T-cell (primary cell): ENCODE measurements at places on chromosomes 7 and 10.

DNA sequence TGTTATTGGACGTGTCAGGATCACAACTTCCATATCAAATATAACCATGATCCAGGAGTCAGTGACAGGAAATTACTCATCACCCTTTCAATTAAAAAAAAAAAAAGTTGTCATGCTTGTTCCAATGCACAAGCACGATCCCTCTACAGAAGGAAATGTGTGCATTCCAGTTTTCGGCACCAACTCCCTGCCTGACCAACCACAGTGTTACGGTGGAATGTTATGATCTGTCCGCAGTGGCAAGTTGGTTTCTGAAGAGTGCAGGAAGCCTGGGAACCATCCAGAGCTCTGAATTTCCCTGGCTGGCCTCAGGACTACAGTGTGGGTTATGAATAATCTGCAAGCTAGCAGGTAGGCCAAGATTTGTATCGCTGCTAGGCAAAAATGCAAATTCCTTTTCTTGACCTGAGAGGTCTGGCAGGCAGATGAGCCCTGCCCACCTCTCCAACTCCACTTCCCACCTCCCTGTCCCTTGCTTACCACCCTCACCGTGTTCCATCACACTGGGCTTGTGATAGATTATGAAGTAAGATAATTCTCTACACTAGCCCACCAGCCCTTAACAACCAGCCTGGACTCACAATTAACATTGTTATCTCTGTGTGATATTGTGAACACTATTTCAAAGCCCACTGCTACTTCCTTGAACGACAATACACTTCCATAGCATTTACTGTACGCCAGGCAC lies 20.4 kb downstream of the FRMPD2 start:
- no peaks in the 10 kb centered on the region for H3K27me3 ChIP-seq
- no peaks in the 10 kb centered on the region for H3K4me1 ChIP-seq
- no peak overlapping the region for H3K27ac ChIP-seq
- H3K4me3 ChIP-seq, result no peak overlapping the region
- no peak for DNase-seq
- no peaks in the 10 kb centered on the region for H3K36me3 ChIP-seq

DNA sequence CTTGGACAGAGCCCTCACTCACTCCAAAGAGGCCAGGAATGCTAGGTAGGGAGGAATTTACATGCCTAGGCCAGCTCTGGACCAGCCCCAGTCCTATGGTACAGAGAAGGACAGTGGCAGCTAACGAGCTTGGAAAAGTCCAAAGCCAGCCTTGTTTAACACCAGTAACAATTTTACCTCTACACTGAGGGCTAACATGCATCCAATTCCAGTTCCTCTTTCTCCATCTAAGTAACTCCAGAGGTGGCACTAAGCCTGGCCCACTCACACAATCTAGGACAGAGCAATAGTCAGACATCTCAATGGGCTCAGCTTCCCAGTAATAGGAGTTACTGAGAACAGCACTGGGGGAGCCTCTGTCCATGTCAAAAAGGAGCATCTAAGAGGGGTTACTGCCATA lies 5.7 kb upstream of the LCOR start:
- H3K4me1 ChIP-seq, result peaks cover 4% of the 10 kb centered on the region
- H3K4me3 ChIP-seq, result no peak overlapping the region
- no peak overlapping the region for H3K27ac ChIP-seq

- peak overlapping the region; percentile 95 for H3K27ac ChIP-seq
- H3K4me1 ChIP-seq, result peaks cover 15% of the 10 kb centered on the region
- peak overlapping the region; percentile 38 for H3K4me3 ChIP-seq
- no peaks in the 10 kb centered on the region for H3K36me3 ChIP-seq
- no peak for DNase-seq
Observed at GRCh38 chr10:31760674-31761081, 168.0 kb downstream of the ARHGAP12 start.

GRCh38 chr10:115969591-115969990 lies 303.4 kb downstream of the GFRA1 start:
- H3K36me3 ChIP-seq, result no peaks in the 10 kb centered on the region
- no peaks in the 10 kb centered on the region for H3K4me1 ChIP-seq
- DNase-seq, result no peak
- H3K27ac ChIP-seq, result no peak overlapping the region
- H3K27me3 ChIP-seq, result no peaks in the 10 kb centered on the region
- no peak overlapping the region for H3K4me3 ChIP-seq

GRCh38 chr7:124808206-124808605 lies 42.6 kb upstream of the GPR37 start:
- no peaks in the 10 kb centered on the region for H3K4me1 ChIP-seq
- no peaks in the 10 kb centered on the region for H3K36me3 ChIP-seq
- H3K4me3 ChIP-seq, result no peak overlapping the region
- DNase-seq, result no peak
- no peaks in the 10 kb centered on the region for H3K27me3 ChIP-seq

DNA sequence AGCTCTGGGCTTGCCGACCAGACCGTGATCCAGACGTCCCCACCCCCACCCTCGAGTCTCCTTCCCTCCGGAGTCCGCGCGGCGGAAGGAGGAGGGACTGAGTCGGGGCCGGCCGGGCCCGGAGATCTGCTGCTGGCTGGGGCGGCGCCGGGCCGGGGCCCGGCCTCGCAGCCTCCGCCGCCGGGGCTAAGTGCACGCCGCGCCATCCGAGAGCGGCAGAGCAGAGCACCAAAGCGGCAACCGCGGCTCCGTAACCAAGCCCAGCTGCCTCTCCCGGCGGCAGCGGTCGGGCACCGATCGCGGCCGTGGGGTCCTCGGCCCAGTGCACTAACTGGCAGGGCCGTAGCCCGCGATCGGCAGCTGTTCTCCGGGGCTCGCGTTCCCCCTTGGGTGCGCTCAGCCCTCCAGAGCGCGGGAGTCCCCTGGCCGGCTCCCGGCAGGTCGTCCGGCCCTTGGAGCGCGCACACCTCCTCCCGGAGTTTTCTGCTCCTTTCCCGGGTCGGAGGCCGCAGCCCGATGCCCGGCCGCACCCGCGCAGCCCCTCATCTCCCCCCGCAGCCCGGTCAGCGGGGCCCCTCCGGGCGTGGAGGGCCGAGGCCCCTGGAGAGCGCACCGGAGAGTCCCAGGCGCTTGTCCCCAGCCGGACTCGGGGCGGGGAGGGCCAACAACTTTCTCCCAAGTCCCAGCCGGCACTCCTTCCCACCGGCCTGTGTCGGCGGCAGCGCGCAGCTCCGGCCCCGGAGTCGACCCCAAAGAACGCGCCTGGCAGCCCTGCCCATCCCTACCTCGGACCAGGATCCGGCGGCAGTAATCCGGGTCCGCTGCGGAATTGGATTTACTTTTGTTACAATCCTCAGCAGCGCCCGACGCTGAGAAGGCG lies 799 bp downstream of the VAX1 start:
- no peak overlapping the region for H3K27ac ChIP-seq
- DNase-seq, result no peak
- H3K27me3 ChIP-seq, result peaks cover 86% of the 10 kb centered on the region
- no peak overlapping the region for H3K4me3 ChIP-seq

- no peaks in the 10 kb centered on the region for H3K4me1 ChIP-seq
- H3K4me3 ChIP-seq, result no peak overlapping the region
- no peaks in the 10 kb centered on the region for H3K27me3 ChIP-seq
- DNase-seq, result no peak
Observed at GRCh38 chr7:117350027-117350426, 27.2 kb upstream of the WNT2 start.

- H3K4me3 ChIP-seq, result no peak overlapping the region
- no peaks in the 10 kb centered on the region for H3K36me3 ChIP-seq
- H3K27me3 ChIP-seq, result peaks cover 8% of the 10 kb centered on the region
- no peak for DNase-seq
- H3K4me1 ChIP-seq, result no peaks in the 10 kb centered on the region
Observed at GRCh38 chr7:106345421-106346166, 60.8 kb upstream of the NAMPT start.

DNA sequence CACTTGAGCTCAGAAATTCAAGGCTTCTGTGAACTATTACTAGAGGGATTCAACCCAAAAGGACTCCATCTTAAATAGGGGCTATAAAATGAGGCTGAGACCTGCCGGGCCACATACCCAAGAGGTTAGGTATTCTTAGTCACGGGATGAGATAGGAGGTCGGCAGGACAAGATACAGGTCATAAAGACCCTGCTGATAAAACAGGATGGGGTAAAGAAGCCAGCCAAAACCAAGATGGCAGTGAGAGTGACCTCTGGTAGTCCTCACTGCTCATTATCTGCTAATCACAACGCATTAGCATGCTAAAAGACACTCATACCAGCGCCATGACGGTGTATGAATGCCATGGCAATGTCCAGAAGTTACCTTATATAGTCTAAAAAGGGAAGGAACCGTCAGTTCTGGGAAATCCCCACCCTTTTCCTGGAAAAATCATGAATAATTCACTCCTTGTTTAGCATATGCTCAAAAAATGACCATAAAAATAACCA lies 101.2 kb upstream of the TRIM24 start:
- H3K4me1 ChIP-seq, result no peaks in the 10 kb centered on the region
- no peaks in the 10 kb centered on the region for H3K36me3 ChIP-seq
- H3K27ac ChIP-seq, result no peak overlapping the region
- no peak for DNase-seq

GRCh38 chr7:23183279-23184012 lies 1.6 kb downstream of the NUP42 start:
- H3K4me3 ChIP-seq, result peak overlapping the region; percentile 72
- H3K4me1 ChIP-seq, result peaks cover 20% of the 10 kb centered on the region
- H3K27ac ChIP-seq, result no peak overlapping the region
- no peaks in the 10 kb centered on the region for H3K27me3 ChIP-seq

DNA sequence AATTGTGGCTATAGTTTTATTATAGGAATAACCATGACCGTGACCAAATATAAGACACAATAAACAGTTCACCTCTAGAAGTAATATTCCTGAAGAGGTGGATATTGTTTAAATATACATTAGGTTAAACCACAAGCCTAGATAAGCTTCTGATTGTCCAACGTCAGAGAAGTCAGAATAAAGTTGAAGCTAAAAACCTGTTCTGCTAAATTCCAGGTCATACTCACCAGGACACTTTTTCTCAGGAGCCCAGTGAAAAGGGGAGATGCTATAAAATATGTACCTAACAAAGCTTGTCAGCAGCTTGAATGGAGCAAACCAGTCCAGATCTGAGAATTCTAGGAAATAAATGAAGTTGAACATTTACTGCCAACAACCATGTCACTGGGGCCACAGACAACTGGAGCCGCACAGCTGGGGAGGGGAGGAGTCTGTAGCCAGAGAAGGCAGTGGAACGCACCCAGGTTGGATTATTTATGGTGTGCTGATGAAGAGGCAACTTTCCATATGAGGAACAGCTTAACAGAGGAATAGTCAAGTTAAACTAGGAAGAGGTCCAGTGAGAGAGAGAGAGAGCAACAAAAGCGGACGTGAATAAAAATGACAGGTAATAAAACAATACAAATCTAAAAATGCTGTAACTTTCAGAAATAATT lies 191.1 kb downstream of the ZNF438 start:
- no peak overlapping the region for H3K27ac ChIP-seq
- no peak overlapping the region for H3K4me3 ChIP-seq
- no peaks in the 10 kb centered on the region for H3K27me3 ChIP-seq
- H3K4me1 ChIP-seq, result no peaks in the 10 kb centered on the region
- no peaks in the 10 kb centered on the region for H3K36me3 ChIP-seq
- no peak for DNase-seq

DNA sequence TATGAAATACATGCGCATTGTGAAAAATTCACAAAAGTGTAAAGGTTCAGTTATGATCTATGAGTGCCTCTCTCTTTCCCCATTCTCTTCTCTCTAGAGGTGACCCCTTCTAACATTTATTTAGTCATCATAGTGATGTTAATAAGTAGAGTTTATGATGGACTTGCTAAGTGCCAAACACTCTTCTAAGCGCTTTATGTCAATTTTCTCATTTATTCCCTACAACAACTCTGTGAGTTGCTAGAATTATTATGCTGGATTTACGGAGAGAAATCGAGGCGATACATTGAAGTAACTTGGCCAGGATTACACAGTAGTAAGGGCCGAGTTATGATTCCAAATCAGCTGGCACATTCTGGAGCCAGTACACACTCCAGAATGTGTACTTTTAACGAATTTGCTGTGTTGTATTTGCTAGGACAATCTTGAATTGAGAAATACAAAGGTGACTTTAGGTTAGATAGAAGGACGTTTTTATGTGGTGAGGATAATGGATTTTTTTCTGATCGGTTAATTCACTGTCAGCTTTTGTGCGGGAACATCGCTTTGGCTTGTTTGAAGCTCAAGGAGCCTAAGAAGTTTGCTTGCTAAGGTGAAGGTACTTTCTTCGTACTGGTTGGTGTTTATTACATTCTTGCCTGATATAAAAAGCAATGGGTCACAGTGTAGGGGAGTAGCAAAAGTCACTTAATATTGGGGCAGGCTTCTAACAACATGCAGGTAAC lies 1.4 kb downstream of the ATRNL1 start:
- H3K27me3 ChIP-seq, result peaks cover 10% of the 10 kb centered on the region
- H3K4me1 ChIP-seq, result peaks cover 8% of the 10 kb centered on the region
- no peak overlapping the region for H3K27ac ChIP-seq
- H3K4me3 ChIP-seq, result no peak overlapping the region
- H3K36me3 ChIP-seq, result no peaks in the 10 kb centered on the region

DNA sequence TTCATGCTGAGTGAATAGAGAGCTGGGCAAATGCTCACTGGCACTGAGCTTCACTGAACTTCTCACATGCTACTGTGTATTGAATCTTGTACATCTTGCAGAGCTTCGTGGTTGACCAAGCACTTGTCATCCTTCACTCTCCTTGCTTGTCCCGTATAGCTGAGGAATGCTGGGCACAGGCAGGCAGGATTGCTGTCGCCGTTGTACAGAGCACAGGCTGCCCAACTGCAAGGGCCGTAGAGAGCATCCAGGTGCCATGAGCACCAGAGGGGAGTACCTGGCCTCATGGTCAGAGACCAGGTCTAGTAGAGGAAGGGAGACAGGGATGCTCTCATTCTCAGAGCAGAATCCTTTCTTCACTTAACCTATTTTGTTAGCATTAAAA lies 99.8 kb upstream of the RET start:
- no peak overlapping the region for H3K27ac ChIP-seq
- peaks cover 25% of the 10 kb centered on the region for H3K27me3 ChIP-seq
- no peaks in the 10 kb centered on the region for H3K4me1 ChIP-seq
- DNase-seq, result no peak

- H3K36me3 ChIP-seq, result no peaks in the 10 kb centered on the region
- DNase-seq, result no peak
- H3K27ac ChIP-seq, result no peak overlapping the region
- H3K4me1 ChIP-seq, result no peaks in the 10 kb centered on the region
- no peak overlapping the region for H3K4me3 ChIP-seq
Observed at GRCh38 chr7:31084226-31084625, 32.1 kb downstream of the ADCYAP1R1 start.
